ENCODE measurements at places on chromosomes 3 and 15. TPM values are rescaled to one million over a fixed set of nuclear protein-coding genes. Genes with fewer than 3 reads are reported as not detected.

- DNase-seq, result no peak
Measured at GRCh38 chr15:69805248-69805953, 292.3 kb downstream of the TLE3 start.

DNA sequence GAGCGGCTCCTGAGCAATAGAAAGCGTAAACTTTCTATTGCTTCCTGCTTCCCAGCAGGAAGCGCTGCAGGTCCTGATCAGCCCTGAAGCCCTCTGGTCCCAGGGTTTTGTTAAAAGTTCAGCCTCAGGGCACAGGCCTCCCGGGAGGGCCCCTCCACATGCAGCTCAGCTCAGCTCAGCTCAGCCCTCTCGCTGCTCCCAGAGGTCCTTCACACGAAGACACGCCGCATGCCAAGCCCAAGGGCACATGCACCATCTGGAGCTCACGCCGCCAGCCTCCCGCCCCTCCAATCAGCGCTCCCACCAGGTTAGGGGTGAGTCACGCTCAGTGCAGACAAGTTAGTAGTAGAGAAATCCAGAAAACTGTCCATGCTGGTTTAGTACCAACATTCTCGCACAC lies 12.7 kb downstream of the TKT start:
- no peak for DNase-seq

DNA sequence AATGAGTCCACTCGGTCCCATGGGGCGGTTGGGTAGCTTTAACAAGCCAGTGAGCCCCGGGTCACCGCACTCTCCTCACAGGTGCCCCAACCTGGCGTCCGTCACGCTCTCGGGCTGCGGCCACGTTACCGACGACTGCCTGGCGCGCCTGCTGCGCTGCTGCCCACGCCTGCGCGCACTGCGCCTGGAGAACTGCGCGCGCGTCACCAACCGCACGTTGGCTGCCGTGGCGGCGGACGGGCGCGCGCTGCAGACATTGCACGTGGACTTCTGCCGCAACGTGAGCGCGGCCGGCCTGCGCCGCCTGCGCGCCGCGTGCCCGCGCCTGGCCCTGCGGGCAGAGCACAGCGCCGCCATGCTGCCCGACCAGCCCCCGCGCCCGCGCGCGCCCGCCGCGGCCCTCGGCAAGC lies 3.4 kb downstream of the FBXL22 start:
- peak; percentile 90 for DNase-seq

DNA sequence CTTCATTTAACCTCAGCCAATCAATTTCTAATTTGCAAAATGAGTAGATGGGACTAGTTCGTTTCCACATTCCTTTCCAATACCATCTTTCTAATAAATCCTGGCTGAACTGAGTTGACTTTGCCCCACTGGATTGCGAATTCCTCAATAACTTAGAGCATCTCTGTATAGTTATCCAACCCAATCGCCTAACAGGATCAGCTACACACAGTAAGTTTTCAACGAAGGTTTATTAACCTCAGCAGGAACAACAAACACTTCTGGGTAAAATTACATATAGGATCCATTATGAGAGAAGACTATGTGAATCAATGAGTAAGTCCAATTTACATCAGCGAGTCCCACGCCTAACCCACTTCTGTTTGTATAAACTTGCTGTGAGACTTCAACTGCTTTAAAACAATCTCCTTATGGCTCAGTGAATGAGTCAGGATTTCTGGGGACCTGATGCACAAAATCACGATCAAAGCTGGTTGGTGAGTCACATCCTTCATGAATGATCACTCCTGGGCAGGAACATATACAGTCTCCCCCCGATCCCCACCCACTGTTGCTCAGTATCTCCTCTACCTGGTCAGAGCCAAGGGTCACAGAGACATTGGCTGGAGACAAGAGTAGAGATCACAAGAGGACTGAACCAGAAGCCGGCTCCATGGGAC lies 142.8 kb downstream of the EDEM1 start:
- no peak for DNase-seq

DNA sequence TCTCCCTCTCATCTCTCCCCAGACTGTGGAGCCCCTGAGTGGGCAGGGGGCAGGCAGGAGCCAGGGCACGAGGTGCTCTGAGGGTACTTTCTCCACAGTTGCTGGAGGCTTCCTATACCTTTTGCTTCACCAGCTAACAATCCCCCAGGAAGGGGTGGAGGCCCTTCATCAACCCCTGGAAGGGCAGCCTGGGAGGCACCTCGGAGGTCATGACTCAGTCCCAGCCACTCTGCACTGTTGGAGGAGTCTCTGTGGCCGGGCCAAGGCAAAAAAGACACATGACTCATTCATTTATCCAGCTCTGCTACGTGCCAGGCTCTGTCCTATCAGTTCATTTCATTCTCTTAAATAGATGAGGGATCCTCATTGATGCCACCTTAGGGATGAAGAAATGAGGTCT lies 15.6 kb upstream of the KY start:
- DNase-seq, result no peak

- no peak for DNase-seq
Measured at GRCh38 chr15:41031232-41032078, 78.2 kb downstream of the CHAC1 start.

DNA sequence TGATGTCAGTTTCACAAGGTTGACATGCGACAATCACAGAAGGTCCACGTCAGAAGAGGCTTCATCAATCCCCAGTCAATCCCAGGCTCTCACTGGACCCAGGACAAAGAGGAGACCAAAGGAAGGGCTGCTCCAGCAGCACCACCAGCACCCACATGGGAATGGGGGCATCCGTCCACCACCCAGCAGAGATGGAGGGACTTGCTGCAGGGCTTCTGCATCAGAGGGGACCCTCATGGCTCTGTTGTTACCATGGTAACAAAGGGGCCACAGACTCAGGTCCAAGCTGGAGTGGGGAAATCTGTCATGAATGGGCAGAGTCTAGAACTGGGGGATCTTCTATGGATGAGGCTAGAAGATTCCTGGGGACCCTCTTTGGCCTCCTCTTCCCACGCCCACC lies 13.1 kb downstream of the PLA2G4F start:
- DNase-seq, result no peak

- no peak for DNase-seq
Measured at GRCh38 chr15:70049701-70050301, 47.9 kb downstream of the TLE3 start.

DNA sequence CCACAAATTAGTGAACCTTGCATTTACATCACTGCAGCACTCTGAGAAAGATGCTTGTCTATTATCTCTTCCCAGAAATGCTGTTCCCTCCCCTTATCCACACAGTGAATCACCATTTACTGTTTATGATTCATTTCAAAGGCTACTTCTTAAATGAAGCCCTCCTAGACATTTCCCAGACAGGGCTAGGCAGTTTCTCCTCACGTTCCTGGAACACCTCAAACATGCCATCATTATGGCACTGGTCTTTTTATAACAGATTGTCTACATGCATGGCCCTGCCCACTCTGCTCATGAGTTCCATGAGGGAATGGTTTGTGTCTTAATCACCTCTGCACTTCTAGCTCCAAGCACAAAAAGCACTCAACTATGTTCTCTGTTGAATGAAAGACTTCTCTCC lies 32.2 kb upstream of the TM2D3 start:
- no peak for DNase-seq

HIGD2B gene
- 0.57 TPM for total RNA-seq

- DNase-seq, result no peak
Measured at GRCh38 chr15:25620466-25620865, 181.6 kb upstream of the UBE3A start.

DNA sequence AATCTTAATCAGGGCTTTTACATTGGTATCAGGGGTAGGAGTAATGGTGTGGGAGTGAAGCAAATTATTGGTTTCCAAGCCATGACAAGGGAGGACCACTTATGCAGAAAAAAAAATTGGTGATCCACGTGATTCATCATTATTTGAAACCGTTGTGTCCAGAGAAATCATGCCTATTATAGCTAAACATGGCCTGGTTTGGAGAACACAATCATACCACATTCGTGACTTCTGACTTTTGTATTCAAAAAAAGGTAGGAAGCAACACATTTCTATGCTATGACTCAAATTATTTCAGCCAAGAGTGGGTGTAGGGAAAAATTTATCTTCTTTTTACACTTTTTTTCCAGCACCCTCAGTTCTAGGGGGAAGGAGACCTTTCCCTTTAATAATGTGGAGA lies 924.3 kb upstream of the GBE1 start:
- no peak for DNase-seq

FAM81A gene
- total RNA-seq, result 0.27 TPM

- no peak for DNase-seq
Measured at GRCh38 chr15:77810130-77810571, 177.4 kb upstream of the LINGO1 start.

DNA sequence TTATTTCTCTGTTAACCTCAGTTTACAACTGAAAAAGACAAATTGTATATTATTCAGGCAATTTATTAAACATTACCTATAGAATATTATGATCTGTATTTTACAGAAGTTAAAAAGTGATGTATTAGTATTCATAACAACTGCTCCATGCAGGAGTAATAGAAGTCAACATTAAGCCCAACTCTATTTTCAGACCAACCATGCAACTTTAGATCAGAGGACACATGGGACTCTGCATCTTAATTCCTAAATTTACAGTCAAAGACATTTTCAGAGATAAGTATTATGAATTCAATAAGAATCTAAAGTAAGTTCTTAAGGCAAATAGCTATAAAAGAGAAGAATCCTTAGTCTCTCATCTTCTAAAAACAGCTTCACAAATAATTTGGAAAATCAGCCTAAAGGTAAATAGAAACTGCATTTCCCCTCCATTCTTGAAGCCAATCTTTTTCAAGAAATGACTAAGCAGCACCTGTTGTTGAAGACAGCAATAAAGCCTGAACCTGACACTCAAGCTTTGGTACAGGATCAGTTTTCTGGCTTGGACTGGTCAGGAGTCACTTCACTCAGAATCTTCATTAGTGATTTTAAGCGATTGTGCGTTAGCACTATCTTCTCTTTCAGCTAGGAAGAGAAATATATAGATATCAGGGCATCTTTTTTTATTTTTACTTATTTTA lies 23.0 kb downstream of the OIP5 start:
- DNase-seq, result no peak

- no peak for DNase-seq
Measured at GRCh38 chr3:25633919-25634318, 30.8 kb downstream of the TOP2B start.

DNA sequence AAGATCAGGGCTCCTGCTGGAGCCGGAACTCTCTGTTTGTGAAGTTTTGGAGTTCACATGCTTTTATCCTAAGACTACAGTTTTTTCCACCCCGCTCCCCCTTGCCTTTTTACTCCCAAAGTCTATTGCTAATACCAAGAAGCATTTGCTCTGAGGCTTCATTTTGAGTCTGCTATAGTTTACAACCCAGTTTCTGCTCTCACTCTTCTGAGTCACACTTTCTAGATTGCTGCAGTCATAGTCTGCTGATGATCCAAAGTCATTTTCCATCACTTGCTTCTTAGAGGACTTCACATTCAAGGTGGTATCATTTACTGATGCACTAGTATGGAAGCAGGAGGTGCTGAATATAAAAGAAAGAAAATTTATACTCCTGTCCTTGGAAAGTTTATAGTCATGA lies 937.4 kb downstream of the IGSF11 start:
- DNase-seq, result no peak

CSTA gene
- 5.5 TPM for total RNA-seq

DNA sequence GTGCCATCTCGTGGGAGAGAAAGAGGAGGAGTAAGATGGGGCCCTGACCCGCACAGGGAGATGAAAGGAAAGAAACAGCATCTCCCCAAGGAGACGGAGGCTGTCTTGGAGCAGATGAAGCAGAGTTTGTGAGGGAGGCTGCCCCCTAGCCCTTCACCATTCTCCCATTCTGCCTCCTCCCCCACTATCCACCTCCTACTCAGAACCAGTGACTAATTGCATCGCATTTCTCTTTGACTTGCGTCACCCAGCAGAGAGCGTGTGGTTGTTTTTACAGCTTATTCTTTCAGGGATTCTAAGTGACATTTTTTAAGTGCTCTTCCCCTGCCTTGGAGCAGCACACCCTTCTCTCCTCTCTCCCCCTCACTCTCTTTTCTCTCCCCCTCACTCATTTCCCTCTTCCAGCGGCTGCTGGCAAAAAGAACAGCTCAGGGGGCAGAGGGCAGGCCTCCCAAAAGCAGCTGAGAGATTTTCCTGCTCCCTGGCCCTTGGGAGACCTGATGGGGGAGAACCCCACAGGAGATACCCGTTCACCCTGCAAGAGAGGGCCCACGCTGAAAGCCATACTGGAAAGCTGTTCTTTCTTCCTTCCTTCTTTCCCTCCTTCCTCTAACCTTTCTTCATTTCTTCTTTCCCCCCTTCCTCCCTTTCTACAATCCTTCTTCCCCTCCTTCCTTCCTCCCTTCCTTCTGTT lies 91.8 kb downstream of the MRPL46 start:
- DNase-seq, result no peak

DNA sequence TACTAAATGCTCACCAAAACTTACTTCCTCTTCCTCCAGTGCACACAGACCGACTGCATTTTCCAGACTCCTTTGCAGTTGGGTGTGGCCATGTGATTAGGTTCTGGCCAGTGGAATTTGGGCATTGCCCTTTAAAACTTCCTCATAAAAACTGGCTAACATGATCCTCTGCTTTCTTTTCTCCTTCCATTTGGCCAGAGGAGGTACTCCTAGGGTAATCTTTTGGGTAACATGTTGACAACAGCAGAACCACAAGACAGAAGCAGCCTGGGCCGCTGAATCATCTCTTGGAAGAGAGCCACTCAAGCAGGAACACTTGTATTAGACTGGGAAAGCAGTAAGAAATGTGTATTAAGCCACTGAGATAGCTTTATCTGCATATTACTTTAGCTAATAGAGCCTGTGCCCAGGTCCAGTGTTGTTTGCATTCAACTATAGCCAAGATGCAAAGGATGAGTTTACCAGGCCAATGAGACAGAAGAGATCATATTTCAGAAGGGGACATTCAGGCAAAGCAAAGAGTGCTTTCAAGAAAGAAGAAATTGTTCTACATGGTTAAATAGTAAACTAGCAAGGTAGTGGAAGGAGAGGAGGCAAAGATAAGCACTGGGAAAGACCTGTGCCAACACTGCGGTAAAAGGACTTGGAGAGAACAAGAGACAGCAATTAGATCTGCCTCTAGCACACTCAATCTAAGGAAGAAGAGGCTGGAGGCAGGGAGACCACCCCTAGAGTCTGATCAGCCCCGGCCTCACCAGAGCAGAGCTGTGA lies 79.8 kb downstream of the PLCH1 start:
- DNase-seq, result no peak

ATP10A gene
- 71.2 TPM for total RNA-seq

GRCh38 chr3:9149566-9149965 lies 99.9 kb downstream of the SRGAP3 start:
- DNase-seq, result no peak

TGM5 gene
- total RNA-seq, result not detected

SKOR1 gene
- 0.62 TPM for total RNA-seq

SEMA7A gene
- 5.0 TPM for total RNA-seq

GRCh38 chr3:115068799-115069198 lies 78.3 kb downstream of the ZBTB20 start:
- no peak for DNase-seq

All from naive thymus-derived CD4-positive, alpha-beta T cell (primary cell).